ENCODE measurements at places on chromosomes 4 and X.

DNA sequence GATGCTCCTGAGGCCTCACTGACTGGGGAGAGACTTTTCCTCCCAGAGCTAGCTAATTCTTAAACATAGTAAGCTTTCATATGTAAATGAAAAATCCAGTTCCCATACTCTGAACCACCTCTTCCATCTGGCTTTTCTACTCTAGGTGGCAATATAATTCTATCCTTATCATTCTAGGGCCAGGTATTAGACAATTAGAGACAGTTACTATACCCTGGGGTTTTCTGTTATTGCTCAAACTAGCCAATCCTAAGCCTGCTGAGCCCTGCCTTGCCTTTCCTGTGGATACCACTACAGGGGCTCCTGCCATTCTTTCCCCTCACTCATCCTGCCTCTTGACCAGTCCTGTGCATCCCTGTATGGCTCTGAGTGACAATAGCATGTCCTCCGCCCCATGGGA, 552.0 kb downstream of the STIM2 start:
- DNase-seq = no peak

DNA sequence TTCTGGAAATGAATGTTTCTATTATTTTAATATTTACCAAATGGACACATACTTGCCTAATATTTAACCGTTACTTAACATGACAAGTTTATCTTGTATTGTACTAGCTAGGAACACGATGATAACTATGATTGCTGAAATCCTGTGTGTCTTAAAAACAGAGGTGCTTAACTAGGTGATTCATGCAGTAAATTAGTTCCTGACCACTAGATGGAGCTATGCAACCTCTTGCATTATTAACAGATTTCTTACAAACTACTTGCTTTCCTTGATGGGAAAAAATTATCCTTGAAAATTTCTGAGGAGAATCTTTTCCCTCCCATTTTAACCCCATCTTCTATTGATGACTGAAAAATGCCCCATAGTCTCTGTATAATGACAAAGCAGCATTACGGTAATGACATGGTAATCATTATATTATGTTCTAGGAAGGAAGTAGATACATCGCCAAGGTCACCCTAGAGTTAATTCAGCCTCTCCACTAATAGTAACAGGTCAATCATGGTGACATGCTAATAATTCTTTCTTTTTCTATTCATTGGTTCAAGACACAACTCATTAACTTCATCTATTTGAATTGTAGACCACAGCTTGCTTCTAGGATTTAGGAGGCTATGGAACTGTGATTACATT, 844.2 kb downstream of the RAPGEF2 start:
- no peak for DNase-seq

DNA sequence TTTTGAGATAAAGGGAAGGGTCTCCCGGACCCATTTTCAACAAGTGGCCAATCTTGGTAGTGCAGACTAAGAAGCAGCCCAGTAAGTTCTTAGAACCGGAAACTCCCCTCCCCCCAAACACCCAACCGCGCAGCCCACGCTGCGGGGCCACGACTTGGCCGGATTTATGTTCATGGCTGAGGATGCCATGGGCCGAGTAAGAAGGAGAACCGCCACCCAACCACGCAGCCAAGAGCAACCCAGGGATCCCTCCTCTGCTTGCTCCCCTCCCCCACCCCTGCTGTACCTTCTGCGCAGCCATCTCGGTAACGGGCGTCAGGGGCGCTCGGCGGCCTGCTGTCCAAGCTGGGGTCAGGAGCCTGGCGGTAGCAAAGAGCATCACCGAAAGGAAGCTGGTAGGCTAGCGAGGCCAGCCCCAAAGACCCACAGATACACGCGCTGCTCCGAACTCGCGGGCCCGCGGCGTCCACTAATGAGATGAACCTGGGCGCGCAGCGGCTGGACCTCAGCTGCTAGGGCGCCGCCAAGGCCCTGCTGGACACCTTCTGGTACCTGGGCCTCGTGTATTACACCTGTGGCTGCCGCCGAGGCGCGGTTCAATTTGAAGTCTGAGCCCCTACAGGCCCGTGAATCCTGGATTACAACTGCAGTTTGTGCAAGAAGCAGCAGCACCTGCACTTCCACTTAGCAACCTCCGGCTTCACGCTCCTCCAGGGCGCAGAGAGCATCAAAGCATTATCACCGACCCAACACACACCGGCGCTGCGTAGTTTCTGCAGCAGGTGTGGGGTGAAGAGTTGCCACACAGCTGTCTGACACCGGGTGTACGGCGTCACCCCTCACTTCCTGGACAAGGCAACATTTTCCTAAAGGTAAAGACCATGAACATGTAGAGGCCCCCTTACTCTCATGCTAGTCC, 63.4 kb downstream of the NUDT10 start:
- DNase-seq = peak; percentile 72

GRCh38 chr4:25815586-25815985, 47.2 kb downstream of the SEL1L3 start:
- DNase-seq = no peak

GRCh38 chr4:168101026-168101425, 8.7 kb downstream of the ANXA10 start:
- DNase-seq = no peak

DNA sequence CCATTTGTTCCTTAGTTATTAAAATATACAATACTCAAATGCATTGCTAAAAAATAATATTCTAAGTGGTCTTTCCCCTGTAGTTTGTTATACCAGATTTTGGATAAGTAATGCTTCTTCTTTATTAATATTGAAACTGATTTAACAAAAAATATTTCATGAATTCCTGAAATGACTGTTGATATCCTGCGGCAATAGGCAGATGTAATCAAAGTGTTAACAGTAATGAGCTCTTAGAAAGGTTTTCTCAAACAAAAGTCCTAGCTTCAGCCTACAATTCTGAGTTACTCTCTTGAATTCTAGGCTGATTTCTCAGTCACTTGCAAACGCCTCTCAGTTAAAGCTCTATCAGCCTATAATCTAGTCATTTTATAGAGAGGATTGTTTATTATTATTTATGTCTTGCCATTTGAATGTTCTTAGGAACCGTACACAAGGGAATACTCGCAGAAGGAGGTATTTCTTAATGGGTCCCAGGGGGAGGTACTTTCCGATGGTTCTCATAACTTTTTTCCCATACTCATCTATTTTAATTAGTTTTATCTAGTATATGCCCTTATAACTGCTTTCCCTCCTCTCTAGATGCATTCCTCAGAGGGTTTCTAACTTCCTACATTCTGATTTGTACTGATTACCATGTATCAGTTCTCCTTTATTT, 96.8 kb downstream of the FNIP2 start:
- DNase-seq = no peak

DNA sequence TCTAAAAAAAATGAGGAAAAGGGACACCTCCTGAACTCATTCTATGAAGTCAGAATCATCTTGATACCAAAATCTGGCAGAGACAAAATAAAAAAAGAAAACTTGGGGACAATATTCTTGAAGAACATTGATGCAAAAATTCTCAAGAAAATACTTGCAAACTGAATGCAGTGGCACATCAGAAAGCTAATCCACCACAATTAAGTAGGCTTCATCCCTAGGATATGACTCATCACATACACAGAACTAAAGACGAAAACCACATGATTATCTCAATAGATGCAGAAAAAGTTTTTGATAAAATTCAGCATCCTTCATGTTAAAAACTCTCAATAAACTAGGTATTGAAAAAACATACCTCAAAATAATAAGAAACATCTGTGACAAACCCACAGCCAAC, 98.3 kb downstream of the FAM47B start:
- no peak for DNase-seq

GRCh38 chr4:138185859-138186645, 56.1 kb downstream of the SLC7A11 start:
- no peak for DNase-seq

DNA sequence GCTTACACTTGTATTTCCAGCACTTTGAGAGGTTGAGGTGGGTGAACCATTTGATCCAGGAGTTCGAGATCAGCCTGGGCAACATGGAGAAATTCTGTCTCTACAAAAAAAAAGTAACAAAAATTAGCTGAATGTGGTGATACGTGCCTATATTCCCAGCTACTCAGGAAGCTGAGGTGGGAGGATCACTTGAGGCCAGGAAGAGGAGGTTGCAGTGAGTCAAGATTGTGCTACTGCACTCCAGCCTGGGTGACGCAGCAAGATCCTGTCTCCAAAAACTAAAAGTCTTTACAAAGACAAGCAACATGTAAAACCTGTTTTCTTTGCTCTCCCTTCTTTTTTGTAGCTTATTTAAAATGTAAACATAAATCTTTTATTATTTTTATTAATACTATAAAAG, 1156.1 kb downstream of the FAT4 start:
- no peak for DNase-seq

GRCh38 chrX:55056820-55057674, 17.8 kb upstream of the PAGE2B start:
- DNase-seq = peak; percentile 61

GRCh38 chr4:60926624-60927023, 273.5 kb upstream of the ADGRL3 start:
- no peak for DNase-seq

GRCh38 chr4:61296144-61296543, 96.0 kb downstream of the ADGRL3 start:
- no peak for DNase-seq

- no peak for DNase-seq
Observed at GRCh38 chrX:55908661-55909212, 191.2 kb downstream of the RRAGB start.

- DNase-seq = no peak
Observed at GRCh38 chrX:49286581-49286980, 16.9 kb upstream of the GAGE10 start.

DNA sequence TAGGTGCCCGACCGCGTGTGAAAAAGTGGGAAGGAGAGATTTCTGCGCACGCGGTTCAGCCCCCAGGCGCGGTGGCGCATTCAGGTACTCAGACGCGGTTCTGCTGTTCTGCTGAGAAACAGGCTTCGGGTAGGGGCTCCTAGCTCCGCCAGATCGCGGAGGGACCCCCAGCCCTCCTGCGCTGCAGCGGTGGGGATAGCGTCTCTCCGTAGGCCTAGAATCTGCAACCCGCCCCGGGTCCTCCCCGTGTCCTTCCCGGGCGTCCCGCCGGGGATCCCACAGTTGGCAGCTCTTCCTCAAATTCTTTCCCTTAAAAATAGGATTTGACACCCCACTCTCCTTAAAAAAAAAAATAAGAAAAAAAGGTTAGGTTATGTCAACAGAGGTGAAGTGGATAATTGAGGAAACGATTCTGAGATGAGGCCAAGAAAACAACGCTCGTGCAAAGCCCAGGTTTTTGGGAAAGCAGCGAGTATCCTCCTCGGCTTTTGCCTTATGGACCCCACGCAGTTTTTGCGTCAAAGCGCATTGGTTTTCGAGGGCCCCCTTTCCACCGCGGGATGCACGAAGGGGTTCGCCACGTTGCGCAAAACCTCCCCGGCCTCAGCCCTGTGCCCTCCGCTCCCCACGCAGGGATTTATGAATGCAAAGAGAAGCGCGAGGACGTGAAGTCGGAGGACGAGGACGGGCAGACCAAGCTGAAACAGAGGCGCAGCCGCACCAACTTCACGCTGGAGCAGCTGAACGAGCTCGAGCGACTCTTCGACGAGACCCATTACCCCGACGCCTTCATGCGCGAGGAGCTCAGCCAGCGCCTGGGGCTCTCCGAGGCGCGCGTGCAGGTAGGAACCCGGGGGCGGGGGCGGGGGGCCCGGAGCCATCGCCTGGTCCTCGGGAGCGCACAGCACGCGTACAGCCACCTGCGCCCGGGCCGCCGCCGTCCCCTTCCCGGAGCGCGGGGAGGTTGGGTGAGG, 3.7 kb downstream of the SHOX start:
- no peak for DNase-seq

DNA sequence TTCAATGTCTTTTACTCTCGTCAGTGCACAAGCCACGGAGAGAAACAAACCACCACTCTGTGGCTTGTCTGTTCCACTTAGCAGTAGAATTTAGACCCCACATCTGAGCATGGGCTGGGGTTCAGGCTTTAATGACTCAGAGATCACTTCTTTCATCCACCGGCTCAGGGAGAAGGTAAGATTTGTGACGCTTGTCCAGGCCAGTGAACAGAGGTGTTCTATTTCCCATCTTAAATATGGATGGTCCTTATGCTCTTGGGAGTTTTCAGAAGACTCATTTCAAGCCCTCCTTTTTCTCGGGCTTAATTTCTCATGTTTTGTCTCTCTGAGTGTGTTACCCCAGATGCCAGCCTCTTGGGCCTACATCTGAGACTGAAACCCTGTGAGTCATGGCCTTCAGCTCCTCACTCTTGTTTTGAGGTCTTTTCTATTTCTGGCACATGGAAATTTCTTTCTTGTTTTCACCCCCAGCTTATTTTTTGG, 127.4 kb upstream of the SFRP2 start:
- no peak for DNase-seq

DNA sequence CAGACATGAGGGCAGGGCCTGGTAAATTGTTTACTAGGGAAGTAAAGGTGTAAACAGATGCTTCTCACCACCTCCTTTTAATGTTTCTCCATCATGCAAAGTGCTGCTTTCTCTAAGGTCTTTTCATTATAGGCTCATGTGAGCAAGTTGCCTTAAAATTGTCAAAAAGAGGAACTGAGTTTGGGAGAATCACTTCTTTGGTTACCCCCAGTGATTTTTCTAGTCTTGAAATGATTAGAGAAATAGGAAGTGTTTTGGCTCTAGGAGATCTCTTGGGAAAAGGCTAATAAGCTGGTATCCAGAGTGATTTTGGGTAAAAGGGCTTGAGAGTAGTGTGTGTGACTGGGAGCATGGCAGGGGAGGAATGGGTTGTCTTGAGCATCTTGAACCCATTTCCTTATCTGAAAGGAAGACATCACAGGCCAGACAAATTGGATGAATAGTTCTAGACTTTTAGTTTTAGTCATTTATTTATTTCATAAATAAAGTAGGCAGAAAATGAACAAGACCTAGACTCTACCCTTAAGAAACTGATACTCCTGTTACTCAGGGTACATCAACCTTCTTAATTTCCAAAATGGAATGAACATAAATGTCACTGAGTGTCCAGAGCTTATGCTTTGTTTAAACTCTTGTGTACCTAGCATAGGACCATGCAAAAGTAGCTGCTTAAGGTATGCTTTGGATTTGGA, 14.2 kb downstream of the GRPR start:
- no peak for DNase-seq

- DNase-seq = no peak
Observed at GRCh38 chr4:1764670-1765069, 28.4 kb upstream of the FGFR3 start.

DNA sequence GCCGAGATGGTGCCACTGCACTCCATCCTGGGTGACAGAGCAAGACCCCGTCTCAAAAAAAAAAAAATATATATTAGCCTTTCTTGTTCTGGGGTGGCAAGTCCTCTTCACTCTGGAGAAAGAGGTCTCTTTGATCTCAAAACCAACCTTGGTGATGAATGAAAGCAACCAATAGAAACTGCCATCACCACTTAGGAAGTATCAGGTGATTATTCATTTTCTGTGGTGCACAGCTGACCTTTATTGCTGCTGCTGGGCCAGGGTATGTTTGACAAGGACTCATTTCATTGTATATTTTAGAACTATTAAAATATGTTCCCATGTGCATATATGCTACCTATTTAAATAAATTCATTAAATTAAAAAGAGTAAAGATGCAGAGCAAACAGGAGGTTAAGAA, 76.0 kb upstream of the KIT start:
- no peak for DNase-seq

- DNase-seq = no peak
Observed at GRCh38 chrX:38649674-38650647, 88.6 kb downstream of the TSPAN7 start.
